Stomach (tissue), 19 donors: ENCODE measurements at places on chromosomes 1 and 21.

DNA sequence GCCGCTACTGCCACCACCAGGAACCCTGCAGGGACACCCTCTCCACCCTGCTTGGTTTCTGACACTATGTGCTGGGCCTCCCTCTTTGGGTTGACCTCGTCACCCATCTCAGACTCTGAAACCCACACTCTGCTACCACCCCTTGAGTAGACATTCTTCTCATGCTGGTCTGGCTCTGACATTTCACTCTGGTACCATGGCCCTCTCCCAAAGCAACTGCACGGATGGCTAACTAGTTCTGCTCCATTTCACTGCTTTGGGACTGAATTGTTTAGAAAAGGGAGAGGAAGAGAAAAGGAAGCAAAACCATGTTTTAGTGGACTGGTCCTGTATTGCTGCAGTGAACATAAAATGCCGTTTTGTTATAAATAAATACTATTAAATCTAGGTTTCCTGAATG is 137.8 kb downstream of the KCNK2 start:
- no peak for DNase-seq

- DNase-seq, result peak; percentile 71
Measured at GRCh38 chr1:205247130-205247921, 19.6 kb downstream of the TMCC2 start.

DNA sequence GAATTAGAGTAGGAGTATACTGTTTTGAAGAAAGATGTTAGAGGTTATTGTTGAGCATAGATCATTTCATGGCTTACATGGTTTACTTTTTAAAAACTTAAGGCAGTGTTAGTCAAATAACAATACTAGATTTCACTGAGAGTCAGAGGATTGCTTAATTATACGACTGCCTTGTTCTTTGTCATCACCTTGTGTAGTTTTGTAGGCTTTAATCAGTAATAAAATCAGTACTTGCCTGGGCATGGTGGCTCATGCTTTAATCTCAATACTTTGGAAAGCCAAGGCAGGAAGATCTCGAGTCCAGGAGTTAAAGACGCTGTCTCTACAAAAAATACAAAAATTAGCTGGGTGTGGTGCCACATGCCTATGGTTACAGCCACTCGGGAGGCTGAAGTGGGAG is 41.3 kb upstream of the GPR52 start:
- no peak for DNase-seq

GRCh38 chr1:231420299-231420958 is 1.7 kb downstream of the EGLN1 start:
- no peak for DNase-seq

- DNase-seq, result no peak
Measured at GRCh38 chr1:206821493-206821892, 43.9 kb upstream of the IL20 start.

DNA sequence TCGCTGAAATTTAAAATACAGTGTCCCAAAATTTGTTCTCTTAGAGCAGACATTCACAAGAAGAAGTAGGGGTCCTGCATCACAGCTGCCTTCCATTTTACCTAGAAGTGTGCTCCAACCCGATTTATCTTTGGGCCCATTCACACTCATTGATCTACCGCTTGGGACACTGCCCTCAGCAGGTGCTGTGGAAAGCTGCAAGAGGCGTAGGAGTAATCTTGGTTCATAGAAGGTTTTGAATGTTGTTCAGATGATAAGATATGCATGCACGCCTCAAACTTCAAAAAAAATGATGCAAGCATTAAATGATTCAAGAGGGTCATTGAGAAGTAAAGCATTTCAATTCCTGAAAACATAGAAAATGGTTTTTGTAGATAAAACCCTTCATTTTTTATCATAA is 18.6 kb upstream of the C1orf105 start:
- DNase-seq, result no peak

GRCh38 chr1:45410850-45411509 is 70.7 kb upstream of the MUTYH start:
- no peak for DNase-seq

DNA sequence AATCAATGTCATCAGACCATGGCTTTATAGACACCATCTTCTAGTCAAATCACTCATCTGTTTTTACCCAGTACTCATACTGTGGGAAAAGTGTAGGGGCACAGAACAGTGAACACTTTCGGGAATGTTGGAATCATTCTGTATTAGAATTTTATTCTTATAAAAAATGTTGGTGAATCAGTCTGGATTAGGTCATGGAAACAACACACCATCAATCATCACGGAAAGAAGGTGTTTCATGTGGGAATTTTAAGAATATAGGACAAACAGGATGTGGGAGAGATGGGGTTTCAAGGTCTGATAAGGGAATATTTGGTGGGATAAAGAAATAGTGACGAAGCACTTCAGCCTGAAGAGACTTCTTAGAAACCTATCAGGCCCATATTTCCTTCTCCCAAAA is 17.3 kb downstream of the GBP1 start:
- DNase-seq, result no peak

DNA sequence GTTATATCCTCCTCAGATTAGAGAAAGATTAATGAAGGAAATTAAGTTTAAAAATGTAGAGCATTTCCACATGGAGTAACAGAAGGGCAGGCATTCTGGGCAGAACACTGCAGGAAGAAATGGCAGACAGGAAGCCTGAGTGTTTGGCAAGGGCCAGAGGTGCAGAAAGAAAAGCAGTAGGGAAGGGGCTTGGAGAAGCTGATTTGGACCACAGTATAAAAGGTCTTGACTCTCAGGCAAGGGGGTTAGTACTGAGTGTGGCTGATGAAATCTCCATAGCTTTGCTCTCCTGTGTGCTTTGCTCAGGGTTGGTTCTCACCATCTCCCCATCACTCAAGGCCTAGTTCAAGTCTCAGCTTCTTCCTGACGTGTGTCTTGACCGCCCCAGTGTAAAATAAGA is 80.2 kb downstream of the SLC45A1 start:
- DNase-seq, result no peak

GRCh38 chr1:234401658-234402057 is 28.4 kb downstream of the COA6 start:
- no peak for DNase-seq

DNA sequence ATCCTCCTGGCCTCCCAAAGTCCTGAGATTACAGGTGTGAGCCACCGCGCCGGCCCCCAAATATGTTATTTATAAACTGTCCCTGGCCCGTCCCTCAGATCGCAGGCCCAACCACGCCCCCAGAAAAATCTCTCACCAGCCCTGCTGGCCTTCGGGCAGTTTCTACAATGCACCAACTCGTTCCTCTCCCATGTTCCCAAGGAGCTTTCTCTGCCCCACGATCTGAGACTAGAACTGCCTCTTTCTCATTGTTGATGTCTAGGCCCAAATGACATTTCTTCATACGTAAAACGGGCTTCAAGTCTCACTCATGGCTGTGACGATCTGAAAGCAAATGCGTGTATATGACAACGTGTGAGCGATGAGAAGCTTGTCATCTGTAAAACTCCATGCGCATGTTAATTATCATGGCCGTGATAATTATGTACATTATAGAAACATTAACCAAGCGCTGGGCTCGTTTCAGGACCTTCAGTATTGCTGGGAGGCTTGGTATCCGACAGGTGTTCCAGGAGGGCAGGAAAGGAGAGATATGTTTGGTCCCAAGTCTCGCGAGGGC is 748 bp upstream of the NIPAL3 start:
- DNase-seq, result no peak

DNA sequence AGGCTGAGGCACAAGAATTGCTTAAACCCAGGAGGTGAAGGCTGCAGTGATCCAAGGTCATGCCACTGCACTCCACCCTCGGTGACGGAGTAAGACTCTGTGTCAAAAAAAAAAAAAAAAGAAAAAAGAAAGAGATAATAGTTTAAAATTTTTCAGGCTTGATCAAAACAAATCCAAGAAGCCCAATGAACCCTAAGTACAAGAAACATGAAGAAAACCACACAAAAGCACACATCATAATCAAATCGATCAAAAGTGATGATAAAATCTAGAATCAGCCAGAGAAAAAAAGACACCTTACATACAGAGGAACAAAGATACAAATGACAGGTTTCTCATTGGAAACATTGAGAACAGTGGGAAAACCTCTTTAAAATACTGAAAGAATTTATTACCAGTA is 31.5 kb downstream of the LDLRAD1 start:
- no peak for DNase-seq

- peak; percentile 21 for DNase-seq
Measured at GRCh38 chr1:203858055-203858454, 3.3 kb upstream of the SNRPE start.

- no peak for DNase-seq
Measured at GRCh38 chr1:236565530-236565929, 38.8 kb downstream of the HEATR1 start.
